Ammon's horn (tissue), 1 donor: ENCODE measurements at places on chromosomes 12 and 14.

DNA sequence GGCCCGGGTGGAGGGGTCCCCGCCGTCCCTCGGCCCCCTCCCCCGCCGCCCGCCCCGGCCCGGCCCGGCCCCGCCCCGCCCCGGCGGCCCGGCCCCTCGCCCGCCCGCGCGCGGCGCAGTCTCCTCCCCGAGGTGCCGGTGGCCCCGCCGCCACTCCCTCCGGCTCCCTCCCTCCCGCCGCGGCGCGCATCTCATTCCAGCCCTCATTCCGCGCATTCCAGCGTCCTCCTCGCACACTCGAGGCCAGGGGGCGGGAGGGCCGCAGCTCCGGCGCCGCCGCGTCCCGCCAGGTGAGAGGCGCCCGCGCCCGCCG, at the start of gene TEAD4:
TSS of gene TEAD4 (plus strand) at position 206 of the 313 bp plus-strand sequence.
- no peak for DNase-seq

DNA sequence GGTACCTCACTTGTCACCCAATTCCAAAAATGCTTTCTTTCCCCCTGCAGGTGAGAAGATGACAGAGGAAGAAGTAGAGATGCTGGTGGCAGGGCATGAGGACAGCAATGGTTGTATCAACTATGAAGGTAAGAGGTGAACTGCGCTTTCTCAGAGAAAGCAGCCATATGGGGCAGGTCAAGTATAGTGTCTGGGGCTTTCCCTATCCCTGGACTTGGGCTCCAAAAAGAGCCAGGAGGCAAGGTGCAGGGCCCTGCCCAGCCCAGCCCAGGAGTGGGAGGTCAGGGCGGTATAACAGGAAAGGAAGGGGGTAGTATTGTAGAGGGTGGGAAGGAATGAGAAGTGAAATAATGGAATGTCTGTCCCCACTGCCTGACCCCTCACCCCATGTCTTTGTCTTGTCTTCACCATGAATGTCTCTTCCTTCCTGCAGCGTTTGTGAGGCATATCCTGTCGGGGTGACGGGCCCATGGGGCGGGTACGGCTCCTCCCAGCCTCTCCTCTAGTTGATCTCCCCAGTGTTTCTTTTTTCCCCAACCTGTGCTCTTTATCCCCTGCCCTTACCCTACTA, 2.1 kb downstream of the MYL6 start:
- no peak for DNase-seq

- DNase-seq = no peak
Measured at GRCh38 chr12:94165138-94165537, 16.8 kb downstream of the PLXNC1 start.

- DNase-seq = no peak
Measured at GRCh38 chr12:19251481-19252132, 122.1 kb downstream of the PLEKHA5 start.

DNA sequence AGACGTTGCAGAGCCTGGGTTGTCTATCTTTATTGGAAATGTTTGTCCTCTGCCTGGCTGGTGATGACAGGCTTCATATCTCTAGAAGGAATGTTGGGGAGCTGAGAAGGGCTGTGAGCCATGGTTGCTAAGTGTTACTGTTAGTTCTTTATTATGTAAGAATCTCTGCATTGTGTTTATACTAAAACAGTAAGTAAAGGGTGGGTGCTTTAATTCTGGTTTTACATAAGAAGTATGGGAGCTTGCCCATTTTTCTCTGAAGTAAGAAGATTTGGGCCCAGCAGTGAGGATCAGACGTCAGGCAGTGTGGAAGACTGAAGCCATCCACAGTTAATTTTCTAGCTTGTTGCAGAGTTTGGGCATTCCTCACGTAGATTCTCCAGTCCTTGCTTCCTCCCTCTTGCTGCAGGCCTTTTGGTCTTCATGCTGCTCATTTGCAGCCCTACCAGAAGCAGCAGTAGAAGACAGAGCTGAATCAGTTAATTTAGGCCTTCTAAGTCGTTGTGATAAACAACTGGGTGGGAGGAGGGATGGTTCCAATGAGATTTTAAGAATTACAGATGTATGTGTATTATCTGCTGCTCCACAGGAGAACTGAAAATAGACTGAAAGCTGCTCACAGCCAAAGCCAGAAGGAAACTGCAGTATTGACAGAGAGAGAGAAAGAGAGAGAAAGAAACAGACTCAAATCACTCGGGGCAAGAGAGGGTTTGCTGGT, 21.4 kb downstream of the WNT5B start:
- DNase-seq = no peak

DNA sequence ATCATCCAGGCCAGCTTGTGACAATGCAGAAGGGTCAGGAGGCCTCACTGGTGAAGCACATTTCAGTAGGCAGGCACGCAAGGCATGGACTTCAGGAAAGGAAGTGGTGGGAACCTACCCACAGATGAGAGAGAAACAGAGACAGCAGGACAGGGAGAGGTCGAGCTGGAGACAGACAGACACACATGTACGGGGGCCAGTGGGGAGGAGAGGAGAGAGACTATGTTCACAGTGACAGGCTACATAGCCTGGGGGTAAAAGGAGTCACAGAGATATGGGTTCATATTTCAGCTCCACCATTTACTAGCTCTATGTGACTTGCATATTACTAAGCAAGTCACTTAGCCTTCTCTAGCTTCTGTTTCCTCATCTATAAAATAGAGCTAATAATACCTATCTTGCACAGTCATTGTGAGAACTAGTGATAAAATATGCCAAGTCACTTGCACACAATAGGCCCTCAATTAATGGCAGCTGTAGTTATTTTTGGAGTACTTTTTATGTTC, 91.1 kb upstream of the FUT8 start:
- DNase-seq = no peak

- DNase-seq = no peak
Measured at GRCh38 chr12:114852976-114853529, 169.1 kb upstream of the TBX3 start.

GRCh38 chr12:57765003-57765697, 1.7 kb downstream of the CYP27B1 start:
- no peak for DNase-seq

DNA sequence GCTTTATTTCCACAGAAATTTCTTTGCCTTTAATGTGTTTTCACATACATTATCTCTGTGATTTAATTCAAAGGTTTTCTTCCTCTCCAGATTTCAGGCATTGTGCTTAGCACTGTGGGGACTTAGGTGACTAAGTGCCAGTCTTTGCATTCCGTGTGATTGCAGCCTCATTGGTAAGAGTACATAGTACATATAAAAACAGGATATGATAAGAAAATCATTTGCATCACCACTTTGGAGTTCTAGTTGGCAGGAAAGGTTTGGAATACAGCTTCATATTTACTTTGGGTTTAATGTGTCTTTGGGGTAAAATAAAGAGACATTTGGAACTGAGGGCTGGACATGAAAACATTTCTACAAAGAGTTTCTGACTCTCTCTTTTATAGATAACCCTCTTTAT, 37.8 kb upstream of the C12orf75 start:
- no peak for DNase-seq

- DNase-seq = no peak
Measured at GRCh38 chr14:53412819-53413675, 259.9 kb upstream of the DDHD1 start.

- DNase-seq = no peak
Measured at GRCh38 chr12:16238661-16239060, 38.8 kb downstream of the SLC15A5 start.

- DNase-seq = no peak
Measured at GRCh38 chr12:132269271-132269968, 60.0 kb downstream of the GALNT9 start.

DNA sequence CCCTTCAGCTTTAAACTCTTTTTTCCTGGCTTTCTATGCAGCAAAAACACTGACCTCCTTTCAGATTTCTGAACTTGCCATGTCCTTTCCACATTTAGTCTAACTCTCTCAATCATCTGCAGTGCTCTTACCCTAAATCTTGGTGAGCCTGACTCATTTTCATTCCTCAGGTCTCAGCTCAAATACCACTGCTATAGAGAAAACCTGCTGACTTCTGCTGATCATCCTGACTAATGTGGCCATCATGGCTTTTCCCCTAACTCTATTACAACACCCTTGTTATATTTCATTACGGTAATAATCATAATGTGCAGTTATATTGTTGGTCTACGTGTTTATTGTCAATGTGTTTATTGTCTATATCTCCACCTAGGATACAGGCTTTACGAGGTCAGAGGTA, 207.3 kb upstream of the OR4E1 start:
- no peak for DNase-seq

- no peak for DNase-seq
Measured at GRCh38 chr12:124386059-124386458, 91.2 kb downstream of the RFLNA start.

DNA sequence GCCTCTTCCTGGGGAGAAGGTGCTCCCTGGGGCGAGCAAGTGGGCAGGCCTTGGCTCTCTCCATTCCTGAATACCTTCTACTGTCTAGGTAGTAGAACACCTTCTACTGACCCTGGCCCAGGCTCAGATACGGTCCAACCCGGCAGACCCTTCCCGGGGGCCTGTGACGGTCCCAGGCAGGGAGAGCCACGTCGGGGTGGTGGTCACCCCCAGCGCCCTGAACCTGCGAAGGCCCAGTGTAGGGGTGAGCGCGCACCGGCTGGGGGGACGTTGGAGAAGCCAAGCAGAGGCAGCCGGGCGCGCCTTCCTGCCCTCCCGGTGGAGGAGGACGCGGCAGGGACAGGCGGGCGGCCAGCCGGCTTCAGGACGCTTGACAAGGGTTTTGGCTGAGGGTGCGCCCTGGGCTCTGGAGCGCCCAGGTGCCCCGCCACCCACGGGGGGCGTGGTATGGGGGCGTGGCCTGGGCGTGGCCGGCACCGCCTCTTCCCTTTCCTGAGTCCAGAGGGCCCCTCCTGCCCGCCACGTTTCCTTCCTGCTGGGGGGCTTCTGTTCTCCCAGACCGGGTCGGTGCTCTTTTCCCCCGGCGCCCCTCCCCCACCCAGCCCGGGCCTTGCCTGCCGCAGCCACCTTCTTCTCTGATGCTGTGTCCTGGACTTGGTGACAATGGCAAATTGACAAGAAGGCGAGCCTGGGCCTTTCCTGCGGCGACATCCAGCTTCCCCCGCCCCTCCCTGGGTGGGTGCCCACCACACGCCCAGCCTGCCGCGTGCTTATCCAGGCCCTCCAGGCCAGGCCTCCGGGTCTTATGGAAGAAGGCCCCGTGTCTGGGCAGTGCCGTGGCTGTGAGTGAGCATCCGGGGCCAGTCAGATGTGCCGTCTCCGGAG, 24.5 kb upstream of the PPP1R13B start:
- no peak for DNase-seq

GRCh38 chr14:89443042-89443629, 26.1 kb upstream of the FOXN3 start:
- no peak for DNase-seq

DNA sequence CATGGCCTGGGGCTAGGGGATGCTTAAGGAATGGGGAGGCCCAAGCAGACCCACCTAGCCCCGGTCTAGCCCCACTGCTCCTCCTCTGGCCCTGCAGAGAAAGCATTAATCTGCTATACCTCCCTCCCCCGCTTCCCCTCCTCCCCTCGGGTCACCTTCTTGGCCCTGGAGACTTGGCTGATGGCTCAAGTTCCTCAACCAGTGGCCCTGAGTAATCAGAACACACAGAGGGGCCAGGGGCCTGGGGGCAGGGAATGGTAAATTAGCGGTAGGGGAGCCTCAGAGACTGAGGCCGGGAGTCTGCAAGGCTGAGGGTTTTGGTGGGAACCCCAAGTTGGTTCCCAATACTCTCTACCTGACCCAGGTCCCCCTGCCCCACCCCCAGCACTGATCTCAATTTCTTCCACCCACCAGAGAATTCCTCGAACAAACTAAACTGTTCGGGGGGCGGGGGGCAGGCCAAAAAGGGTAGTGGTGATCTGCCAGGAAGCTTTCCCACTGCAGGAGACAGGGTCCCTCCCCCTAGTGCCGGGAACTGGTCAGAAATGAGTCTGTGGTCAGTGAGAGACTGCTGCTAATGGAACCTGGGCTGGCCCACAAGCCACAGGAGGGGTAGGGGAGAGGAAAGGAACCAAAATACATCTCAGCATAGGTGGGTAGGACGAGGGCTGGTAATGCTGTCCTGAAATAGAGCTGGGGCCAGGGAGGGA, 12.8 kb upstream of the SMARCD1 start:
- DNase-seq = no peak

GRCh38 chr12:10557329-10557728, 51.6 kb downstream of the EIF2S3B start:
- DNase-seq = no peak

DNA sequence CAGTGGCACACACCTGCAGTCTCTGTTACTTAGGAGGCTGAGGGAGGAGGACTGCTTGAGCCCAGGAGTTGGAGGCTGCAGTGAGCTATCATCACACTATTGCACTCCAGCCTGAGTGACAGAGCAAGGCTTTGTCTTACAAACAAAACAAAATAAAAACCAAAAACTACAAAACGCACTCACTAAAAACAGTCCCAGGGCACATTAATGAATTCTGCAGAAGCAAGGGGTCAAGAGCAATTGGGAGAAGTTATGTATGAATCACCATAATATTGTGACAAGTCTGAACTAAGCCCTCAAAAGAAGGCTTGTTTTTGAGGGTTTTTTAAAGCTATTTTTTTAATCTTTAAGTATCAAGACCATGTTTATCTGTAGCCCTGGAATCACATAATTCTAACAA, 201.1 kb downstream of the MED13L start:
- no peak for DNase-seq

DNA sequence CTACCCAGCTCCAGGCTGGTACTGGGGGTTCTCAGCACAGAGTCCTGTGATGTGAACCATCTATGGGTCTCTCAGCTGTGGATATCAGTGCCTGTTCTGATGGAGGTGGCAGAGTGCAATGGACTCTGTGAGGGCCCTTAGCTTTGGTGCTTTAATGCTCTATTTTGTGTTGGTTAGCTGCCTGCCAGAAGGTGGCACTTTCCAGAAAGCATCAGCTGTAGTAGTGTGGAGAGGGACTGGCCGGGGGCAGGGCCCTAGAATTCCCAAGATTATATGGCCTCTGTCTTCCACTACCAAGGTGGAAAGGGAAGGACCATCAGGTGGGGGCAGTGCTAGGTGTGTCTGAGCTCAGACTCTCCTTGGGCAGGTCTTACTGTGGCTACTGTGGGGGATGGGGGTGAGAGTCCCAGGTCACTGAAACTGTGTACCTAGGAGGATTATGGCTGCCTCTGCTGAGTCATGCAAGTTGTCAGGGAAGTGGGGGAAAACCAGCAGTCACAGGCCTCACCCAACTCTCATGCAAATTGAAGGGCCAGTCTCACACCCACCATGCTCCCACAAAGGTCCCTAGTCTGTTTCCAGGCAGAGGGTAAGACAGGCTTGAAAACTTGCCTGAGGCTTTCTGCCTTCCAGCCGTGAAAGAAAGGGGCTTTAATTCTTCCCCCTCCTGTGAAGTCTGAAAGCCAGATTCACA, 878.1 kb downstream of the C12orf50 start:
- DNase-seq = no peak

DNA sequence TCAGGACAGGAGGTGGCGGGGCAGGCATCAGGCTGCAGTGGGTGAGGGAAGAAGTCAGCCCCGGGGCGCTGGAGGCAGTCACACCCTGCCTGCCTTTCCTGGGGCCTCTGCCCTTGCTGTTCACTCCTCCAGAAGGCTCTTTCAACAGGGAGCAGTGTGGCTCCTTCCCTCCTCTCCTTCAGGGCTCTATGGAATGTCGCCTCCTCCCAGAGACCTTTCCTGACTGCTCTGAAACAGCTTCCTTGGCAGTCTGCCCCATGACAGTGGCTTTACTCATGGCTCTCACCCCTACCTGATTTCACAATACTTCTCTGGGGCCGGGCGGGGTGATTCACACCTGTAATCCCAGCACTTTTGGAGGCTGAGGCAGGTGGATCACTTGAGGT, 7.1 kb downstream of the RHOF start:
- no peak for DNase-seq
